Amygdala (tissue), 56 donors: ENCODE measurements at places on chromosomes 1 and 21.

DNA sequence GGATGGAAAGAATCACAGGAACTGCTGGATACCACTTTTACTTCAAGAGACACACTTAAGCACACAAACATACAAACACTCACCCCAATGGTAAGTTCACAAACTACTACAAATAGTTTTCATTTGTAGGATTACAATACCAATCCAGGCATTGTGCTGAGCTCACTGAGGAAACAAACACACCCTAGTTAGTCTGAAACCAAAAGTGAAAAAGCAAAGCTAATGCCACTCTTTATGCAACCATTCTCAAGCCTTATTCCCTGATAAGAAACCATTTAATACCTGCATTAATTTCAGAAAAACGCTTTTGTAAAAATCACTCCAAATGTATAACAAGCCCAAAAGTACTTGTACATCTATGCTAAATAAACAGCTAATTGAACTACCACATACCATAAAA, 38.3 kb downstream of the RNF115 start:
- DNase-seq: no peak

- DNase-seq: no peak
Observed at GRCh38 chr1:192598589-192598988, 23.0 kb downstream of the RGS1 start.

GRCh38 chr1:162373541-162374260, 3.0 kb downstream of the SPATA46 start:
- DNase-seq: no peak

- DNase-seq: no peak
Observed at GRCh38 chr1:26768755-26769154, 19.0 kb upstream of the PIGV start.

GRCh38 chr21:26194811-26195251, 24.3 kb upstream of the APP start:
- DNase-seq: no peak

GRCh38 chr1:205580140-205580922, 51.5 kb downstream of the ELK4 start:
- no peak for DNase-seq

GRCh38 chr1:9108056-9108665, 20.7 kb downstream of the GPR157 start:
- no peak for DNase-seq

GRCh38 chr21:45021428-45022347, 52.7 kb upstream of the ADARB1 start:
- no peak for DNase-seq

DNA sequence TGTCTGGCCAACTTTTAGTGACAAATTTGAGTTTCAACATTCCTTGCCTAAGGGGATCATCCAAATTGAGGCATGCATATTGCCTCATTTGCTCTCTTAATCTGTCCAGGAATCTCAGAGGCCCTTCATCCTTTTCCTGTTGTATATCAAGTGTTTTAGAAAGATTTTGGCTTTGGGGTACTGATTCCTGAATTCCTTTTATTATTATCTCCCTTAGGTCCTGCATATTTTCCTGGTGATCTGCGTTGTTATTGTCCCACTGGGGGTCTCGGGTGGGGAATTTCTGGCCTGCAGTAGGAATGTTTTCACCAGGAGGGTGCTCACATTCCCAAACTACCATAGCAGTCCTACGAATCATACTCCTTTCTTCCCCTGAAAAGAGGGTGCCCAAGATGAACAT, 4.4 kb upstream of the AADACL3 start:
- DNase-seq: no peak

DNA sequence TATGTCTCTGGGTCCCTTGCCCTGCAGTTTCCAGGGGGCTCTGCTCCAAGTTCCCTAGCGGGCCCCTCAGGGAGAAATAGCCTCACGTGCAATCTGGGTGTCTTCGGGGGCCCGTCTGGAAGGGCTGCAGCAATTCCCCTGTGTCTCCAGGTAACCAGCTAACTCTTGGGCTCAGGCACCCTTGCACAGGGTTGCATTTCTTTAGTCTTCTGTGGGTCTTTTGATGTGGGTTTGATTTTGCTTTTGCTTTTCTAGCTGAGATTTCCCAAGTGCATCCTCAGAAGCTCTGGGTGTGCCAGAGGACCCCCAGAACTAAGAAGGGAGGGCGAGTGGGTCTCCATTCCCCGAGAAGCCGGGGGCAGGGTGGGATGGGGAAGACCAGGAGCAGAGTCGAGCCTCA, 75.7 kb downstream of the SPSB1 start:
- no peak for DNase-seq

- no peak for DNase-seq
Observed at GRCh38 chr21:42073145-42074099, 2.3 kb downstream of the UMODL1 start.

DNA sequence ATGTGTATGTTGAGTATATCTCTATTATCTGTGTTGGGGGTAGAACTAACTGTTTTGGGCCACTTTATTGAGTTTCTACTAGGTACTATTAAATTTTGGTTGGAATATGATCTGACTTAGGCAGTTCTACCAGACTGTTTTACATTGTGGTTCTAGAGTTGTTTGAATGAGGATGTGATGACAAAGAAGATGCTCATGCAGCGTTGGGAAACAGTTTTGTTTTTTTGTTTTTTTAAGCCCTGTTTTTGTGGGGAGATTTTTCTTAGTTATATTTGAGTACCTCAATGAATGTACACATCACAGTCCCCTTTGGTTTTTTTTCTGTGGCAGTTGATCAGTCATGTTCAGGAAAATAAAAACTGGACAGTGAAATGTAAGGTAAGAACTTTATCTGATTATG, 40.1 kb downstream of the TMED5 start:
- no peak for DNase-seq

DNA sequence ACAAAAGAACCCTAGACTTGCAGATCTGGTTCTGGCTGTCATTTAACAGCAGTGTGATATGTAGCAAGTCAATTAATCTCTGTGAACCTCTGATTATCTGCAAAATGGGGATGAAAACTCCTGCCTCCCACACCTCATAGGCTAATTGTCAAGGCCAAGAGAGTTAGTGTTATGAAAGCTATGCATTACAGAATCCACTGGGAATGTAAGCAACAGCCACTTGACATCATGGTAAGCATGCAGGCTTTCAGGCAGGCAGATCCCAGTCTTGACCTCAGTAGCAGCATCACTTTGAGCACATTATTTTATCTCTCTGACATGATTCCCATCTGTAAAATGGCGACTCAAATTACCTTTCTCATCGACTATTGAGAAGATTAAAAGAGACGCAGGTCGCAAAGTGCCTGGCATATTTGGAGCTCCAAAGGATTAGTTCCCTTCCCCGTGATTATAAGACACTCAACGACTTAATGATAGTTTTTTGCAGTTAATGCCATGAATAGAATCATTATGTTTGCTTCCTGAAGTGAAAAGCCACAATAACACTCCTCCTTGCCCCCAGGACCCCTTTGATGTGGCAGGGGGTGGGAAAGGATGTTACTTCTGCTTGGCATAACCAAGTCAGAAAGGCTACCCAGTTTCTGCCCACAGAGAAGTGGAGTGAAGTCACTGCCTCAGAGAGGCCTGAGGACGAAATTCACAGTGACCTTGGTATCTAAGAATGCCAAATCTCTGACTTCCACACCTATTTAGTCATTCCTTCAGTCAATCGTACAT, 273.0 kb upstream of the NFIA start:
- no peak for DNase-seq

DNA sequence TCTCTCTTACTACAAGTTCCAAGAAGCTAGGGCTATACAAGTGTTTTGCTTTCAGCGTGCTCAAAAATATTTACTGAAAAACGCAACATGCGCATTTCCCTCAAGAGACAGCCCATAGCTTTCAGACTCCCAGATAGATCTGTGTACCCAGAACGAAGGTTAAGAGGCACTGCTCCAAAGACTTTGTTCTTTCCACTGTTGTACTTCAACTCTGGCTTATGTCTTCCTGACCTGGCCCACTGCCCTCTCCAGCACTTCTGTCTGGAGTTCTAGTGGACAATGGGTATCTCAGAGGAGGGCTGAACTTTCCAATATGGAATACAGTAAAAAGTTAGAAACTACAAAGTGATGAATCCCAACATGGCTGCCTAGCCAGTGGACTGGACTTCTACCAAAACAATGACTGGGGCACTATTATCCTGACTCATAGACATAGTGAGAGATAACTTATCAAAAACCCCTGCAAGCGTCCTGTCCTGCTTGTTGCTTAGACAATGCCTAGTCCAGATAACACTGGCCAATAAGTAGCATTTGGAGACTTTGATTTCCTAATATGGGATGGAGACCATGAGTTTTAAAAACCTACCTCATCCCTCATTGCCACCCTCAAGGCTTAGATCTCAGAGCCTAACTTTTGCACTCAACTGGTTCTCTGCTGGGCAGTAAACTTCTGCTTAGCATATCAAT, 8.8 kb upstream of the ADAR start:
- no peak for DNase-seq

DNA sequence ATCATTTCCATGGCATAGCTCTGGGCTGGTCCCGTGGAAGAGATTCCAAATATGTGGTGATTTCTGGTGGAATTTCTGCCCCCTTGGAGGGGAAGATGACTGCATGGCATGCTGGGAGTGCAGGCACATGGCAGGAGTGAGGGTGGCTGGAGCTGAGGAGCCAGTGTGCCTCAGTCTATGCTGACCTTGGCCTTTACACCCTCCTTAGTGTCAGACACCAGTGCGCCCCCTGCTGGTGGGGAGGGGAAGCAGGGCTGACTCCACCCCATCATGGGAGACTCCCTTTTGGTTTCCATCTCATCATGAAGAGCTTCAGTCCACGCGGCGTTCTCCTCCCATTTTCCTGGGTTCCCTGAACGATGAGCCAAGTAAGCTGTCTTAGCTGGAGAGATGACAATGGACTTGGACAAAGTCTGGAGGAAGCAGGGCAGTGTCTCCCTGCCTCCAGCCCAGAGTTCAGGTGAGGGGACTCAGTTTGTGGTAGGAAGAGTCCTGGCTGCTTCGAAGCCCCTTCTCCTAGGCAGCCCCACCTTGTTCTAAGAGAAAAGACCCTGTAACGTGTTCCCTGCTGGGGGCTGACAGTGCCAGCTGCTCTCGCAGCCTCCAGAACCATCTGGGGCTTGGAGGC, 10.3 kb downstream of the ALX3 start:
- DNase-seq: no peak

DNA sequence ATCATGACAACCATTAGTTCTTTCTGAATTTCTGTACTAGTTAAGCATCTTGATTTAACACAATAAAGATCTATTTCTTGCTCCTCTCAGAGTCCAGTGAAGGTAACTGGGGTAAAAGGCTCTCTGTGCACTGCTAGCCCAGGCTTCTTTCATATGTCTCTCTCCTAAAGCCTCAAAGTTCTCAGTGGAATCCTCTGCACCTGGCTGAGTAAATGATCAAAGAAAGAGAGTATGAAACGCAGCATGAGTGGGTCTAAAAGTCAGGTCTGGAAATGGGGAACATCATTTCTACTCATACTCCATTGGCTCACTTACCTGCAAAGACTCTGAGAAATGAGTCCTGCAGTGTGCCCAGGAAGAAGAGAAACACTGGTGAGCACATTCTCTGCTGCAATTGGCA, 418.5 kb downstream of the PTPRC start:
- no peak for DNase-seq

DNA sequence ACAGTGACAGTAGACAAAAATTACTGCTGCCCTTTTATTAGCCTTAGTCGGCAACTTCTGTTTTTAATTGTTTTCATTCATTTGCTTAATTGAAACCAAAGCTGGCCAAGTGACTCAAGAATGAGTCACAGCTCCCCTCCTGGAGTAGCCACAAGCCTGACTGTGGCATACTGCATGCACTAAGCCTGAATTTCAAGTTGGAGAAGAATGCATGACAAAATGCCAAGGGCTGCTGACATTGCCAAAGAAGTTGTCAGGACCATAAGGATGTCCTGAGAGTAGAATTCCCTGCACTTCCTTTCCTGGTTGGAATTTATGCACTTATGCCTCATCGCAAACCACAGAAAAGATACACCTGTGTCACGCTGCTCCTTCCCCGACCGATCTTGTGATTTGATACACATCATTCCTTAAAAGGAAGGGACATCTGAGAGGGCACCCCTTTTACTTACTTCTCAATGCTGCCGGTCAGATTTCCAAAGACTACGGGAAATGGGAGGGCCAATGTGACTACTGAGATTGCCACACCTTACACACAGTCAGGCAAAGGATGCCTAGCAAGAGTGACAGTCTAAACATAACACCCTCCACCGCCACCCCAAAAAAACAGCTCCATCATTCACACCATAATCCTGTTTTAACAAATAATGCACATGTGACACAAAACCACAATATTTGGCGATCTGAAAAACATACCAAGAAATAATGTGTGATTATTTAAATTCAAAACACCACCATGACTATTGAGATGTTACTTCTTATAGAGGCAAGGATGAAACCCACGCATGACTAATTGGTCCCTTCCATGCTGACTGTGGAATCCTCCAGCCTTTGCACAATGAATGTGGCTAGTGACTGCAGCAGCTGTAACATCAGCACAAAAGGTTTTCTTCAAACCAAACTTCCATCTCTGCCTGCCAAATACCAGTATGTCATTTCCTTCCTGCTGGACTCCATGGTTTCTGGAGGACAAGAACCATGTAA, 28.2 kb downstream of the VAV3 start:
- DNase-seq: peak; percentile 11

DNA sequence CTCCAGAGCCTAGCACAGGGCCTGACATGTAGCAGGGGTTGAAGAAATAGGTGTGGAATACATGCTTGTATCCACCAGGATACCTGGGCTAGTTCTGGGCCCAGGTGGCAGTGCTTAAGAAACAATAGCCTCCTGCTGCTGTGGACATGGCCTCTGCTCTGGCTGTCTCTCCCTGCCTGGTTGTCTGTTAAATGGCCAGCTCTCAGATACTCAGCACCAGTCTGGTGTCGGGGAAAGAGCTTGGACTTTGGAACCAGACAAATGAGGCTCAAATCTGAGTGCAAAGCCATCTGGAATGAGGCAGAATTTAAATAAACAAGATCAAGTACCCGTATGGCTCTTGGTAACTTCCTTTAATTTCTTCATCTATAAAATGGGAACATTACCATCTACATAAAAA, 31.5 kb downstream of the SESN2 start:
- no peak for DNase-seq

- no peak for DNase-seq
Observed at GRCh38 chr1:70441392-70442035, 30.4 kb downstream of the CTH start.

GRCh38 chr1:64575881-64576676, 106.2 kb downstream of the CACHD1 start:
- DNase-seq: no peak

DNA sequence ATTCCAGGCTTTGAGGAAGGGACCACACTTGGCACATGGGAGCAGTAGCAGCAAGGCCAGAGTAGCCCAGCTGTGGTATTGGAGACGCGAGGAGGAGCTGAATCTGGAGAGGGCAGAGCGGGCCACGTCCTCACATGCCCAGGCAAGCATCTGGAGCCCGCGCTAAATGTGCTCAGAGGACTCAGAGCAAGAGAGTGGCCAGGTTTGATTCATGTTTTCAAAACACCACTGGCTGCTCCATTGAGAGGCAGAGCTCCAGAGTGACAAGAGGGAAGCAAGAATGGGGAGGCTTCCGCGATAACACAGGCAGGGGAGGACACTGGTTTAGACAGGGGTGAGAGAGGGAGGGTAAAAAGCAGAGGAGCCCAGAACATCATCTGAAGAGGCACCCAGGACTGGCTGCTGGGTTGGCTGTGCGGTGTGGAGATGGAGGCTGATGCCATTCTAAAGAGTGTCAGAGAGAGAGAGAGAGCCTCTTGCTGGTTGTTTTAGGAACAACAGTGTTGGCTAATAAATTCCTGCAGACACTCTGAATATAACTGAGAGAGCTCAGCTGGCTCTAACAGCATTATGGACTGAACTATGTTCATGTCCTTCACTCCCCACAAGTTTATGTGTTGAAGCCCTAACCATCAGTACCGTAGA, 32.3 kb downstream of the RCAN1 start:
- DNase-seq: no peak

GRCh38 chr1:181117648-181118449, 29.3 kb downstream of the IER5 start:
- no peak for DNase-seq
